ENCODE measurements at places on chromosomes 5 and 9.
A peak's percentile ranks its signal among the peaks of the same experiment; 100 is the strongest.

GRCh38 chr5:124718380-124718789 is 28.1 kb downstream of the ZNF608 start:
- peak; percentile 68 for DNase-seq

GRCh38 chr5:132254321-132254977 is 3.0 kb upstream of the PDLIM4 start:
- DNase-seq = peak; percentile 40

DNA sequence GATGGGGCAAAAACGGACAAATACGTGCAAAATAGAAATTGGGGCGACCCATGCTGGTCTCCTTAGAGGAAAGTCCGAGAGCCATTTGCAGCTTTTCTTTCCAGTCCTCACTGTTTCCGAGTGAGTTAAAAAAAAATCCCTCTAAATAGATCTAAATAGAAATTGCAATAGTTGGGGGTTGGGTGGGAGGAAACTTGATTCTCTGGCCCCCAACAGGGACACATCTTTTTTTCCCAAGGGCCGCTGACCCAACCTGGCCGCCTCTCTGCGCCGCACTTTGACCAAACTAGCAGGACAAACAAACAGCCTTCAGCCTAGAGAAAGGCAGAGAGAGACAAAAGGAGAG is 2.8 kb upstream of the NKX2-5 start:
- DNase-seq = no peak

GRCh38 chr5:6423327-6424109 is 25.1 kb upstream of the UBE2QL1 start:
- DNase-seq = no peak

DNA sequence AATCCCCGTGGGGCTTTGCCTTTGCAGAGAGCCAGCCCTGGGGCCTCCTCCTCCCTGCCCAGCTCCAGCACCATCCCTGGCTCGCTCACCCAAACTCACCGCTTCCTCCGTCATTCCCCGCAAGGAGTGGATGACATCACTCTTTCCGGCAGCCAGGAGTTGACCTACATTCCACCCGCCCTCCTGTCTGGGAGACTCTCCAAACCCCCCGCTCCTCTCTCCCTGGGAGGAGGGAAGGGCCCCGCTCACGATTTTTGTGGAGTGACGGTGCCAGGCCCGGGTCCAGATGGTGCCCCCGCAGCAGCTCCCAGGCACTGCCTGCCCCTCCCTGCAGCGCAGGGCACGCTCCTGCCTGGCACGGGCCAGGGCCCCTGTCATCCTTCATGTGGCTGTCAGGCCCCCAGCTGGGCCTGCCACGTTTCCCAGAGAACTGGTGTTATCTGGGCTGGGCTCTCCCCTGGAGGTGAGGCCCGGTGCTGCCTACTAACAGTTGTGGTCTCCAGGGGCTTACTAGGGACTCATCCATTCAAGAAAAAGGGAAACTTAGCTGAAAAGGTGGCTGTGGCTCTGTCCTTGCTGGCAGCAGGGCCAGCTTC is 52.3 kb downstream of the NTNG2 start:
- peak; percentile 90 for DNase-seq
